ENCODE measurements at places on chromosomes 3 and 15. TPM values are rescaled to one million over a fixed set of nuclear protein-coding genes. Genes with fewer than 3 reads are reported as not detected.

Gene ROBO2
- polyA plus RNA-seq, result not detected

Gene RPL39L
- polyA plus RNA-seq, result 25.3 TPM

Gene SMAD3
- polyA plus RNA-seq, result 19.5 TPM

Gene DNAH12
- 0.03 TPM for polyA plus RNA-seq

Gene PARP6
- 76.6 TPM for polyA plus RNA-seq

Gene GABRB3
- polyA plus RNA-seq, result 0.10 TPM

Gene TLR9
- not detected for polyA plus RNA-seq

Gene TEX9
- 1.9 TPM for polyA plus RNA-seq

Gene SATB1
- polyA plus RNA-seq, result 12.6 TPM

Gene KLF13
- 7.1 TPM for polyA plus RNA-seq

Gene CKMT1B
- 1.8 TPM for polyA plus RNA-seq

Measured in SK-N-SH (cell line).